ENCODE measurements at places on chromosomes 7 and 10.

- DNase-seq: no peak
These were observed 17.9 kb downstream of the PRKCQ start for GRCh38 chr10:6562221-6562620.

GRCh38 chr7:28815928-28816373 is 142.2 kb downstream of the TRIL start:
- DNase-seq: no peak

GRCh38 chr7:31029251-31030042 is 22.7 kb upstream of the ADCYAP1R1 start:
- no peak for DNase-seq

DNA sequence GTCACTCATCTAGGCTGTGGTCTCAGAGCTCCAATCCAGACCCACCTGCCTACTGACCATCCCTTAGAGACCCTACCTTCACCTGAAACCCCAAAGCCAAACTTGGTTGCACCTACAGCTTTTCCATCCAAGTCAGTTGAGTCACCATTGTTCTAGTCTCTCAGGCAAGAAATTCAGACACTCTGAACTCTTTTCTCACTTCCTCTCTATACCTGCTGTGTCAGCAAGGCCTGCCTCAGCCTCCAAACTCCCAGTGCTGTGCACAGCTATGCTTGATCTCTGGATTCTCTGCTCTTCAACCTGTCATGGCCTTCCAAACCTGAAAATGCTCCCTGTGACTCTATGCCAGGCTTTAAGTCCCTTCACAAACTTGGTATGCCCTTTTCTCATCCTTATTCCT is 47.4 kb upstream of the MTURN start:
- DNase-seq: no peak

- DNase-seq: no peak
These were observed 44.9 kb downstream of the AKR1B15 start for GRCh38 chr7:134593530-134594392.

- no peak for DNase-seq
These were observed 487.0 kb upstream of the SEMA3D start for GRCh38 chr7:85673876-85674275.

DNA sequence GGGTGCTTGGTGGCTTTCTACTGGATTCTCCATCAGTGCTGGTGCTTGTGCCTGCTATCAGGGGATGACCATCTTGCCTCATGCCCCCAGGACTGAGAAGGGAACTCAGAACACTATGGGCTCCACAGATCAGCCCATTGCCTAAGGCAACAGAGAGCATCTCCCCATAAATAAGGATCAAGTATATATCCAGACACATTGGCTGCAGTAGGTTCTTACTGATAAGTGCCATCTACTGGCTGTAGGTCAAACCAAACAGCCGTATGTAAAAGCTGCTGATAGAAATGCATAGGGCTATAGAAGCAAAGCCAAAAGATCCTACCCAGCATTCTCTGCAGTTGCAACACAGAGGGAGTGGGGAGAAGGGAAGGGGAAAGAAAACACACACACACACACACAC is 153.7 kb downstream of the CDK14 start:
- no peak for DNase-seq

- DNase-seq: no peak
These were observed 34.2 kb downstream of the ITGB1 start for GRCh38 chr10:32923849-32924248.

- DNase-seq: no peak
These were observed 64.8 kb downstream of the FAM53B start for GRCh38 chr10:124679401-124679800.

DNA sequence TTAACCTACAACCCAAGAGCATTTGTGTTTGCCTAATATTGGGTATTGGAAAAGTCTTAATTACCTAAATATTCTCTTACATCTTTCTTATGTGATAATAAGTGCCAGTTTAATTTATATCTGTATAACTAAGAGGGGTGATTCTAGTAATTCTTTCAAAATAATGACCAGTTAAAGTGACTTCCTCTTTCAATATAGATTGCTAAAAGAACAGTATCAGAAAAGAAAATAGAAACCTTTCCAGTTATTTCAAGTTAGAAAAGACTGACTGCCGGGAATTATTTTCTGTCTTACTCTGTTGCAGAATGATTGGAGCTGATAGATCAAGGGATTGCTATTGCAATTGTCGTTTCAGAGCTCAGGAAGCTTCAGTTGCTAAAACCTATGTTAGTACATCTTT is 525.0 kb upstream of the SEMA3D start:
- no peak for DNase-seq

GRCh38 chr7:55092186-55092974 is 73.6 kb downstream of the EGFR start:
- DNase-seq: no peak

GRCh38 chr10:14587540-14588083 is 187.1 kb downstream of the FAM107B start:
- DNase-seq: no peak

- no peak for DNase-seq
These were observed 166.1 kb upstream of the NRG3 start for GRCh38 chr10:81708929-81709328.

- DNase-seq: no peak
These were observed 20.2 kb upstream of the CPA5 start for GRCh38 chr7:130324306-130324943.

DNA sequence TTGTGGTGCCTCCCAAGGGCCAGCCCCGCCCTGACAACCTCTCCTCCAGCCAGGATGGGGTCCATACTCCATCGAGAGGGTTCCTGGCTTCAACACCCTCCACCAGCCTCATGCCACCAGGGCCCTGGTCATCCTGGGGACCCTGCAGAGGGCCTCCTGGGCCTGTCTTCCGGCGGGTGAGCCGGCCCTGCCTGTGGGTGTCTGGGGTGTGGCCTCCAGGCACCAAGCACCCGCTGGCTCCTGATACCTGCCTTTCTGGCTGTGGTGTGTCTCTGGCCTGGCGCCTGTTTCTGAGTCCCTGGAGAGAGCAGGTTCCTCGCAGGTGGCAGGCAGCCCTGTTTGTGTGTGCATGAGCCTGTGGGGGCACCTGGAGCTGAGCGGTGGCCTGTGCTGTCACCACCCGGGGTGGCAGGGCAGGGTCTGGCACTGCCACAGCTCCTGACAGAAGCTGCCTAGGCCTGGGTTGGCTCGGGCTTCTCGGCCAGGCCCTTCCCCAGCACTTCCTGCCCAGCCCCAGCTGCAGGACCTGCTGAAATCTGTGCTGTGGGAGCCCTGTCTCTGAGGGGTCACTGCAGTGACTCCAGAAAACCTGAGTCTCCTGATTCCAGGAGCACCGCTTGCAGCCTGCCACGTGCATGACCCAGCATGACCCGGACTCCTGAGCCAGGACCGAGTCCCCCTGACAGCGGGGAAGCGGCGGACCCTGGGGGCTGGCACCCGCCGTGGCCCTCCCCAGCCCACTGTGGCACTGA is 18.4 kb downstream of the ADAM8 start:
- DNase-seq: no peak

DNA sequence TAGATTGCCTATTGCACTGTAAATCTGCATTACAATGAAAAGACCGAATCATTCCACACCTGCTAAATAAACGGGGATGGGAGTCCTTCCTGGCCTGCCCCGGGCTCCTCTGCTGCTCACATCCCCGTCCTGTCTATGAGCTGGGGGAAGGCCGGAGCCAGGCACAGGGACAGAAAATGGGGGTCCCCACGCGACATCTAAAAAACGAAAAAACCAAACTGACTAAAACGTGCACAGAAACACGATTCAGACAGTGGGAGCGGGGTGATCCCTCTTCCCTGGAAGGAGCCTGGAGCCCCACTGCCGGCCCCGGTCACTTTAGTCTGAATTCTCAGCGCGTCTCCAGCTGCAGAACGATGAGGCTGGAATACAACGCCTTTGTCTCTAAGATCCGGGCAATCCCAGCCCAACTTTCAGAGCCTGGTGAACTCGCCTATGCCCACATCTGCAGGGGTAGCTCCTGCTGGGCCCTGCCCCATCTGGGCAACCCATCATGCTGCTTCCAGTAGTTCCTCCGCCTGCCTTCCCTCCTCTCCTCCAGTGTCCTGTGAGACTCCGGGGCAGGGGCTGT is 78.0 kb downstream of the ADARB2 start:
- no peak for DNase-seq

DNA sequence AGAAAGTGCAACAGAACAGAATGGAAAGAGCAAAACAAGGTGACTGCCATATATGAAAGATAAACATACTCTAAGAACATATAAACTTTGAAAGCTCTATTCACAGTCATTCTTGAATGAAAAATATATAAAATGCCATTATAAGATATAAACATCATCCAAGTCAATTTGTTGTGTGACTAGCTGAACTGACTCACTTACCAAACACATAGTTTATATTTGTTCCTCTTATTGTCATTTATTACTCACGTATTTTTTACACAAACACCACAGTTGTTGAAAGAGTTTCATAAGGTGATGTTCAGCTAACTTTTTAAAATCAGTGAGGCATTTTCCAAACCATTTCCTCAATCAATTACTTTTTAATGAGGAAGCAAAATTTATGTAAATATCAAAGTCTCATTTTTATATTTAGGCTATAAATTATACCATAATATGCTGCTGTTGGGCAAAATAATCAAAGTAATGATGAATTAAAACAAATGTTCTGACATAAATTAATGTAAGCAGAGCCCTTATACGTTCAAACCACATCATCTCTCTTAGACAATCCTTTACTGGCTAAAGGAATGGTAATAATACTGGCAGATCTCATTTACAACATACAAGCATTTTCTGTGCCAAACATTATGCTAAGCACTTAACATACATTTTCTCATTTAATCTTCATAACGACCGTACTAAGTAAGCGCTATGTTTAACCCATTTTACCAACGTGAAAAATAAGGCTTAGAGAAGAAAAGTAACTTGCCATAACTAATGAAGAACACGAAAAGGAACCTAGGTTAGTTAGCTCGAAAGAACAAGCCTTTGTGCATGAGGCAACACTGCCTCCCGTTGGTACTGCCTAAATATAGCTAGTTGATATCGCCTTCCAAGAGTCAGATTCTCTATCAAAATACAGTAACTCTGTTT is 7.3 kb downstream of the LRRN3 start:
- DNase-seq: no peak

DNA sequence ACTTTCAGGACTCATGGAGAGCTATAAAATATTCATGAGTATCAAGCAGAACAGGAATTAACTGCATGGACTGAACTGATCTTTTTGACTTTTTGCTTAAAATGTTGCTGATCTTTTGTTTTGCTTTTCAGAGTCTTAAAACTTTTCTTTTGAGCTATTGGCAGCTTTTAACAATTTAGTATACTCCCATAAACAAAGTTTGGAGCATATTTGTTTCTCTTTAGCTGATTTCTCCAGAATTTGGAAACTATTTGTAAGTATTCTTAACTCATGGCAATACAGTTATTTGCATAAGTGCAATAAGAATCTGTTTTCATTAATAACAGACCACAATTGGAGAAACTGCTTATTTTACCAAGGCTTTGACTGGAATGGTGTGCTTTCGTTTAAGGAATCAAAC is 73.4 kb upstream of the C1GALT1 start:
- DNase-seq: no peak

- DNase-seq: no peak
These were observed 25.7 kb upstream of the C1GALT1 start for GRCh38 chr7:7156663-7157062.

DNA sequence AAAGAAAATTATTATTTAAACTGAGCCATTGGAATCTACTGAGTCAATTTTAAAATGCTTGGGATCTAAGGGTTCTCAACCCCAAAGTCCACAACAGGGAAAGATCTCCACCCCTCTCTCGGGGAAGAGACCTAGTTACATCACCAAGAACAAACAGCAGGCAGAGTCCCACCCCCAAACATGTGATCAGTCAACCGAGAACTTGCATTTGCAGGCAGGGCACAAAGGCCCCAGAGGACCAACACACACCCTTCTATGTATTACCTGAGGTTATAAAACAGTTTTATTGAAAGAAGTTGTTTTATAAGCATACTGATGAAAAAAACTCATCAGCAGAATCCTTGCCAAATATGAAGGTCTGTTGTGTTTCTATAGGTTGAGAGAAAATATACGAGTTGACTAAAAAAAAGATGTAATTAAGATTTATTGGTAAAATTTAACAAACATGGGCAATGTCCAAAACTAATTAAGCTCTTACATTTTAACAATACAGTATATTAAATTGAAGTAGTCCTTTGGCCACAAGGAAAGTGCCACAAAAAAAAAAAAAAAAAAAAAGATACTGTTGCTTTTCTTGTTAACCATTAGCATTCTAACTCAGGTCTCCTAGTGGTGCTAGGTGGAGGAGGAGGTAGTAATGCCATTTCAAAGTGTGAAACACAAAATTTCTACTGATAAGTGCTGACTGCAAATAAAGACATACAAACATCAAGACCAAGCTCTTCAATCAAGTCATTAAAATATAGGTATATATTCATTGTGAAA is 975 bp upstream of the USP54 start:
- no peak for DNase-seq

GRCh38 chr7:33185786-33186185 is 56.4 kb downstream of the BBS9 start:
- DNase-seq: no peak

DNA sequence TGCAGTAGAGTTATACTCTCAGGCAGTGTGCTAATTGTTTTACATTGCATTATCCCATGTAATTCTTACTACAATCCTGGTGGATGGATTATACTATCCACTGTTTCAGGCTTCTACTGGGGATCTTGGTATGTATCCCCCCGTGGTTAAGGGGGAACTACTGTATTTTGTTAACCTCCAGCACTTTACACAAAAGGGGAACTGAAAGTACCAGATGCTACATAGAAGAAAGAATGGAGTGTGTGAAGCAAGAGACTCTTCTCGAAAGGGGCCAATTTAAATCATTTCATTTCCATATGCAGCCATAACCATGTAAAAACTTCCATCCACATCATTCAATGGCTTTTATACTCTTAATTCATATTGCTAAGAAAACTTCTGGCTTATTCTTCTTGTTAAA is 69.4 kb downstream of the C1GALT1 start:
- DNase-seq: no peak

DNA sequence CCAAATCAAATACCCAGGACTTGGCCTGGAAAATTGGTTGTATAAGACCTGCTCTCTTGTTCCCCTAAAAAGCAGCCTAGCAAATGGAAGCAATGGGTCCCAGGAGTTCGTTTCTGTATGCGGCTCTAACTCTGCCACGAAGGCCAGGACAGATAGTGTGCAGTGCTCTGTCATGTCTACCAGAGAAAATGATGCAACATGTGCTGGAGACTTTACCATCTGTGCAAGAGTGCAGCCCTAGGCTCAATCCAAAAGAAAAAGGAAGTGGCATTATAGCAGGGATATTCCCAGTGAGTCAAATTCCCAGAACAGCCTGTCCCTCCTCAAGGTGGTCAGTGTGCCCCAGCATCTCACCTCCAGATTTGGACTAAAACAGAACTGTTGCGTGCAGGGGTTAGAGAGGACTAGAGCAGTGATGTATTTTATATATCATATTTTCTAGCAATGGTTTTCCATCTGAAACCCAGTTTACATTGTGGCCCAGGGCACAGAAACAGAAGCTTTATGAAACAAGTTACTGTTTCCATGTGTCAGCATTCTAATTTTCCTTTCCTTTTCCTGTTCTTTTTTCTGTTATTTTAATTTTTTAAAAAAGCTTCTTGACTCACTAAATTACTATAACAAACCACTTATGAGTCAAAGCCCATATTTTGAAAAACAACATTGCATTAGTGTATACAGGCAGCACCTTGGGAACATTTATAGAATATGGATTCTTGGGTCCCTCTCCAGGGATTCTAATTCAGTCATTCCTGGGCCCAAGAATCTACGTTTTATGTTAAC is 311.2 kb downstream of the RNLS start:
- DNase-seq: no peak

GRCh38 chr10:9075420-9075819 is 1020.9 kb downstream of the GATA3 start:
- no peak for DNase-seq

- no peak for DNase-seq
These were observed 57.1 kb downstream of the STK17A start for GRCh38 chr7:43639858-43640491.

- DNase-seq: peak; percentile 33
These were observed 25.0 kb downstream of the RGS10 start for GRCh38 chr10:119517235-119518141.
